ENCODE measurements at places on chromosomes 1 and 21. TPM values are rescaled to one million over a fixed set of nuclear protein-coding genes. Genes with fewer than 3 reads are reported as not detected.

DNA sequence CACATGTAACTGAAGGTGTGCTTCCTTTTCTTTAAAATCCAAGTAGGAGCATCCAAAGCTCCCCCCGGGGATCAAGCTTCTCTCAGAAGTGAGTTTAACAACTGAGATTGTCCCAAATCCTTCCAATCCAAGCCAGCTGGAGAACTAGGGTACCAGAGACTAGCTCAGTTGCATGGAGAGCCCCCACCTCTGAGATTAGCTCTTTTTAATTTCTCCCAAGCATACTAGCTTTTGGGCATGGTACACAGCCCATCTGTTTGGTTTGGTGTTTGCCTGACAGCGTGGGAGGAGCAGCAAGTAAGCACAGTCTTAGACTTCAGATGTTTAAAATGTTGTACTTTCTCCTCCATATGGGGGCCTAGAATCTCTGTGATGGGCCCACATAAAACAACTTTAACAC lies 142.8 kb downstream of the ASTN1 start:
- no peak for DNase-seq

GRCh38 chr1:157961805-157962762 lies 31.4 kb upstream of the KIRREL1 start:
- DNase-seq: no peak

- DNase-seq: no peak
Measured at GRCh38 chr1:3551711-3552110, 59.6 kb downstream of the MEGF6 start.

The L1TD1 gene
- not detected for total RNA-seq

DNA sequence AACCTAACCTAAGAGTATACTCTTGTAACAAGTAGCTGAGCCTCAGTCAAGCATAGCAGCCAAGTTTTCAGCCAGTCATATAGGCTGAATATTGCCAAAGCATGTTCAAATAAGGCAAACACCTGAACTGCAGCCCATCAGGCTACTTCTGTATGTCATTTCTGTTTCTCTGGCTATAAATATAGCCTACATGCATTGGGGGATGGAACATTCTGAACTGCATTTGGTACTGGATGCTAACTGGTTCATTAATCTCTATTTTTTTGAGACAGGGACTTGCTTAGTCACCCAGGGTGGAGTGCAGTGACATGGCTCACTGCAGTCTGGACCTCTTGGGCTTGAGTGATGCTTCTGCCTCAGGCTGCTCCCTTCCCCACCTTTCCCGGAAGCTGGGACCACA lies 37.3 kb downstream of the MAST2 start:
- no peak for DNase-seq

DNA sequence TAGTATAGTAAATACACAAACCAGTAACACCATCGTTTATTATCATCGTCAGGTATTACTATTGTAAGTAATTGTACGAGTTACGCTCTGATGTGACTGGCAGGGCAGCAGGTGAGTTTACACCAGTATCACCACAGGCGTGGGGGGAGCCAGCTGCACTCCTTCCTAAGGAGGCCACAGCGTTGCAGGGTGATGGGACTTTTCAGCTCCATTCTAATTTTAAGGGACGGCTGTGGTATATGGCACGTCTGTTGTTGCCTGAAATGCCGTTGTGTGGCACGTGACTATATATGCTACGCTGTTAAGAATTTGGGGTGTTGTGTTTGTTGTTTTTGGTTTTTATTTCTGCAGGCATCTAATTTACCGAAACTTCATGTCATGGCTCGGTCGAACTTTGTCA lies 164.8 kb upstream of the COL6A1 start:
- DNase-seq: no peak

DNA sequence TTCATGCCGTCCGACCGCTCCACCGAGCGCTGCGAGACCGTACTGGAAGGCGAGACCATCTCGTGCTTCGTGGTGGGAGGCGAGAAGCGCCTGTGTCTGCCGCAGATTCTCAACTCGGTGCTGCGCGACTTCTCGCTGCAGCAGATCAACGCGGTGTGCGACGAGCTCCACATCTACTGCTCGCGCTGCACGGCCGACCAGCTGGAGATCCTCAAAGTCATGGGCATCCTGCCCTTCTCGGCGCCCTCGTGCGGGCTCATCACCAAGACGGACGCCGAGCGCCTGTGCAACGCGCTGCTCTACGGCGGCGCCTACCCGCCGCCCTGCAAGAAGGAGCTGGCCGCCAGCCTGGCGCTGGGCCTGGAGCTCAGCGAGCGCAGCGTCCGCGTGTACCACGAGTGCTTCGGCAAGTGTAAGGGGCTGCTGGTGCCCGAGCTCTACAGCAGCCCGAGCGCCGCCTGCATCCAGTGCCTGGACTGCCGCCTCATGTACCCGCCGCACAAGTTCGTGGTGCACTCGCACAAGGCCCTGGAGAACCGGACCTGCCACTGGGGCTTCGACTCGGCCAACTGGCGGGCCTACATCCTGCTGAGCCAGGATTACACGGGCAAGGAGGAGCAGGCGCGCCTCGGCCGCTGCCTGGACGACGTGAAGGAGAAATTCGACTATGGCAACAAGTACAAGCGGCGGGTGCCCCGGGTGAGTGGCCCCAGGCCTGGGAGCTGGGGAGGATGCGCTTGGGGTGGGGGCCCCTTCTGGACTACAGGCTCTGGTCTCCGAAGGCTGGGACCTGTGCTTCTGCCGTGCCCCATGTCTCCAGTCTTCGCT lies 1.1 kb downstream of the SKI start:
- DNase-seq: peak; percentile 72

GRCh38 chr1:234672349-234673135 lies 62.6 kb upstream of the IRF2BP2 start:
- DNase-seq: no peak

DNA sequence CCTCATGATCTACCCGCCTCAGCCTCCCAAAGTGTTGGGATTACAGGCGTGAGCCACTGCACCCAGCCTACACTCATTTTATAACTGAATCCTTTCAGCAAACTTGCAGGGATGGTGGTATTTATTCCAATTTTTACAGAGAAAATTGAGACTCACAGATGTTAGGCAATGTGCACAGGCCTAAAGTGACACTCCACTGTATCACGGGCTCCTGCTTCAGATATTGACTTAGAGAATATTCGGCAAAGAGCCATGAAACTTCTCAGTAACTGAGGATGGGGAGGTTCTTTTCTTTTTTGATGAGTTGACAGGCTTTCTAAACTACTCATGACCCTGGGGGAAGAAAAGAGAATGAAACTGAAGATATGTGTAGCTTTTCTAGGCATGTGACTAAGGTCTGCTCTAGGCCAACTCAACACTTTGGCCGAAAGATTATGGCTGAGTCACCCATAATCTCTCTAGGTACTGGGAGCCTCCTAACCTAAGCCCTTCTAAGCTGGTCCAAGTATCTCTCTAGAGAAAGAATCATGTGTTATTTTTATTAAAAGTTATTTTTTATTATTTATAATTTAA lies 19.9 kb upstream of the PTCH2 start:
- no peak for DNase-seq

DNA sequence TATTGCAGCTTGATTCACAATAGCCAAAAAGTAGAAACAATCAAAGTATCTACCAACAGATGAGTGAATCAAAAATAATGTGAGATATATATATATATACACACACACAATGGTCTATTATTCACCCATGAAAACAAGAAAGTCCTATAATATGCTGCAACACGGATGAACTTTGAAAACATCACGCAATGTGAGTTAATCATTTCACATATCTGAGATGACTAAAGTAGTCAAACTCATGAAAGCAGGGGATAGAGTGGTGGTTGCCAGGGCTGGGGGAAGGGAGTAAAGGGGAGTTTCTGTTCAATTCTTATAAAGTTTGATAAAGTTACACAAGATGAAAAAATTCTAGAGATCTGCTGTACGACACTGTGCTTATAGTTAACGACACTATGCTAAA lies 1234.8 kb downstream of the MRPL39 start:
- DNase-seq: no peak

The HRNR gene
- total RNA-seq: not detected

The PUM1 gene
- 23.0 TPM for total RNA-seq

DNA sequence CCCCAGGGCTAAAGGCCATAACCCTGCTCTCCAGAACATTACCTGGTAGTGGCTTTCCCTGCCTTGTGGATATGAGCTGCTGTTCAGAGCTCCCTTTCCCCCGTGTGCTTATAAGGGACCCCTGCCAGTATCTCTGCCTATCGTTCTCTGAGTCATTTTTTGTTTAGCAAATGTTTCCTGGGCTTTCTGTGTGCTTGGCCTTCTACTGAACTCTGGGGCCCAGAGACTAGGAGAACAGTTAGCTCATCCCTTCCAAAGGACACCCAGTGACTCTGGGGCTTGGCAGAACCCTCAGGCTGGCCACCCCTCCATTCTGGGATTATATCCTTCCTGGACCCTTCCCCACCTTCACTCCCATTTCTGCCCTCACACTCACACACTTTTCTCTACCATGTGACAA lies 80.8 kb upstream of the POU3F1 start:
- DNase-seq: no peak

GRCh38 chr1:169648709-169649108 lies 18.8 kb upstream of the SELP start:
- DNase-seq: no peak

GRCh38 chr21:40846103-40846502 lies 855 bp downstream of the DSCAM start:
- no peak for DNase-seq

GRCh38 chr1:116878804-116879477 lies 30.8 kb upstream of the PTGFRN start:
- peak; percentile 14 for DNase-seq

- DNase-seq: no peak
Measured at GRCh38 chr1:204223129-204223860, 9.5 kb upstream of the GOLT1A start.

The GNG4 gene
- 4.2 TPM for total RNA-seq

- DNase-seq: no peak
Measured at GRCh38 chr1:182679684-182680083, 4.7 kb downstream of the RGS8 start.

The AGT gene
- not detected for total RNA-seq

The PDC gene
- total RNA-seq: not detected

- no peak for DNase-seq
Measured at GRCh38 chr1:6207921-6208320, 2.0 kb downstream of the RNF207 start.

The LIPI gene
- not detected for total RNA-seq

The SHCBP1L gene
- not detected for total RNA-seq

The BTF3L4 gene
- total RNA-seq: 63.7 TPM

- no peak for DNase-seq
Measured at GRCh38 chr1:108072212-108072611, 107.2 kb upstream of the VAV3 start.

GRCh38 chr1:30511991-30512913 lies 211.1 kb downstream of the MATN1 start:
- peak; percentile 63 for DNase-seq

DNA sequence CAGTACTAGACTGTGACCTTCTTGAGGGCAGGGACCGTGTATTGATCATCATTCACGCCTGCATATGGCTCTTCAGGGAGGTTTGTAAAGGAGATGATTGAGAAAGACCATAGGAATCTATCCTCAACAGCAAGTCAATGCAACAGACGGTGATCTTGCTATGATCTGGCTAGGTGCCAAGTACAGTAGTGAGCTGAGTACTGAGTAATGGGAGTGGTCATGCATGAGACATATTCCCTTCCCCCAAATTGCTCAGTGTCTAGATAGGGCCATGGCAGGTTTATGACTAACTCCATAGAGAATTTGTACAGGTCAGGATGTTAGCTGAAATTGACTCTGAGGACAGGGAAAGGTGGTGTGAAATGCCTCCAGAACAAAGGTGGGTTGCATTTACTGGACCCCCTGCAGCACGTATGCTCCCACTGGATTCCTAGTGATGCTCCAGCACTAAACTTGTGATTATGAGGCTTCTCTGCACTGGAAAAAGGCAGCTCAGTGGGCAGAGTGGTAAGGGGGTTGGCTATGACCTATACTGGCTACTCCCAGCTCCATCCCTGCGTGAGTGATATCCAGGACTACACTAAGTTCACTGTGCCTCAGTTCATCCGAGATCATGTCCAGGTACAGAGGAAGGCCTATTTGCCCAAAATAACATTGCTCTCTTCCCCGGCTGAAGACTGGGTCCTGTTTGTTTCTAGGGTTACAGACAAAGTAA lies 37.2 kb downstream of the KCNJ6 start:
- peak; percentile 49 for DNase-seq

DNA sequence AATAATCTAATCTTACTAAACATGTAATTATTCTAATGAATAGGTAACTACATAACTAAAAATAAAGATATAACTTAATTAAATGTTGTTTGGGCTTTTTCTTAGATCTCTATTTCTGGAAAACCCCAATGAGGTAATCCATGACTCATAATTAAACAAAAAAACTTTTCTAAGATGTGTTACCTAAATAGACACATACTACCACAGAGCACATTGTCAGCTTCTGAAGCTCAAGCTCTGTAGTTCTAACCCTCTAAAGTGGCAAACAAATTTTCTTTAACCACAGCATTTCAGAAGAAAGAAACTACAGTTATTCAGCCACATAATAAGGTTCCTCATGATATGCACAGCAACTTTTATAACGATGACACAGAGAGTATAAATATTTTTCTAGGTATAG lies 4.2 kb downstream of the OR6K3 start:
- DNase-seq: no peak

GRCh38 chr1:17798799-17799382 lies 43.8 kb downstream of the ACTL8 start:
- no peak for DNase-seq

The KRTAP26-1 gene
- total RNA-seq: not detected

The LRIG2 gene
- 17.8 TPM for total RNA-seq

- DNase-seq: no peak
Measured at GRCh38 chr1:119909890-119910596, 13.7 kb upstream of the ADAM30 start.

The PADI4 gene
- not detected for total RNA-seq

- DNase-seq: no peak
Measured at GRCh38 chr1:196701144-196701543, 49.3 kb downstream of the CFH start.

DNA sequence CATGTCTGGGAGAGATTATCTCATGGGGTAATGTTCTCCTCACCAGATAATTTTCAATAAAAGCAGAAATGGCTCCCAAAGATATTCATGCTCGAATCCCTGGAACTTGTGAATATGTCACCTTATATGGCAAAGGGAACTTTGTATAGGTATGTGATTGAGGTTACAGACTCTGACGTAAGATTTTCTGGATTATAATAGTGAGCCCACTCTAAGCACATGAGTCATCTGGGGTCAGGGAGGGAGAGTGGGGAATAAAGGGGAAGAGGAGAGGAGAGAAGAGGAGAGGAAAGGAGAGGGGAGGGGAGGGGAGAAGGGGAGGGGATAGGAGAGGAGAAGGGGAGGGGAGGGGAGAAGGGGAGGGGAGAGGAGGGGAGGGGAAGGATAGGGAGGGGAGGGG lies 1193.9 kb downstream of the PLA2G4A start:
- DNase-seq: no peak

The SAMD11 gene
- 232 TPM for total RNA-seq

DNA sequence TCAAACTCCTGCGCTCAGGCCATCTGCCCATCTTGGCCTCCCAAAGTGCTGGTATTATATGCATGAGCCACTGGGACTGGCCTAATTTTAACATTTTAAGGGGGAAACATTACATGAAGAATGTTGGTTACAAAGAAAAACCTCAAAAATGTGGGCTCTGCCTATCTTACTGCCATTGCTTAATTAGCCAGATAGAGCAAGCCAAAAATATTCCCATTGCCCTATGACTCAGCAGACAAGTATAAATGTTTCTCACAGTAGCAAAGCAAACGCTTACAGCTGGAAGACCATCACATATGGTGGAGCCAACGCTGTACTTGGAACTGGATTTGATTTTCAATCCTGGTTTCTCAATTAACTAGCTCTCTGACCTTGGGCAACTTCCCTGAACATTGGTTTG lies 502.0 kb downstream of the SMYD3 start:
- peak; percentile 59 for DNase-seq

Measured in SJSA1 (cell line).